ENCODE measurements at places on chromosomes 4 and X.

- no peak for DNase-seq
Measured at GRCh38 chrX:131704136-131704695, 160.3 kb downstream of the OR13H1 start.

DNA sequence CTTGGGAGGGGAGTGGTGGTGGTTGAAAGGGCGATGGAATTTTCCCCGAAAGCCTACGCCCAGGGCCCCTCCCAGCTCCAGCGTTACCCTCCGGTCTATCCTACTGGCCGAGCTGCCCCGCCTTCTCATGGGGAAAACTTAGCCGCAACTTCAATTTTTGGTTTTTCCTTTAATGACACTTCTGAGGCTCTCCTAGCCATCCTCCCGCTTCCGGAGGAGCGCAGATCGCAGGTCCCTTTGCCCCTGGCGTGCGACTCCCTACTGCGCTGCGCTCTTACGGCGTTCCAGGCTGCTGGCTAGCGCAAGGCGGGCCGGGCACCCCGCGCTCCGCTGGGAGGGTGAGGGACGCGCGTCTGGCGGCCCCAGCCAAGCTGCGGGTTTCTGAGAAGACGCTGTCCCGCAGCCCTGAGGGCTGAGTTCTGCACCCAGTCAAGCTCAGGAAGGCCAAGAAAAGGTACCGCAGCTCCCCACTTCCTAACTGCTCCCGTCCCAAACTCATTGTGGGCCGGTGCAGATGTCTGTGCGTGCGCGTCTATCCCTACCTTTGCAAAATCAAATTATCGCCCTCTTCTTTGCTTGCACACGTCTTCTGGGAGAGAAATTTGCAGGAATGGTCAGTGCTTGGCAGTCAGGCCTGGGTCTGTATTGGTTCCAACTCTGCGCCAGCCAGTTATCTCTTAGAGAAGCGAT is 533 bp downstream of the IL15 start:
- DNase-seq, result peak; percentile 14

- DNase-seq, result no peak
Measured at GRCh38 chr4:98204236-98204553, 57.0 kb upstream of the RAP1GDS1 start.

GRCh38 chr4:40471923-40472322 is 136.8 kb downstream of the CHRNA9 start:
- no peak for DNase-seq

DNA sequence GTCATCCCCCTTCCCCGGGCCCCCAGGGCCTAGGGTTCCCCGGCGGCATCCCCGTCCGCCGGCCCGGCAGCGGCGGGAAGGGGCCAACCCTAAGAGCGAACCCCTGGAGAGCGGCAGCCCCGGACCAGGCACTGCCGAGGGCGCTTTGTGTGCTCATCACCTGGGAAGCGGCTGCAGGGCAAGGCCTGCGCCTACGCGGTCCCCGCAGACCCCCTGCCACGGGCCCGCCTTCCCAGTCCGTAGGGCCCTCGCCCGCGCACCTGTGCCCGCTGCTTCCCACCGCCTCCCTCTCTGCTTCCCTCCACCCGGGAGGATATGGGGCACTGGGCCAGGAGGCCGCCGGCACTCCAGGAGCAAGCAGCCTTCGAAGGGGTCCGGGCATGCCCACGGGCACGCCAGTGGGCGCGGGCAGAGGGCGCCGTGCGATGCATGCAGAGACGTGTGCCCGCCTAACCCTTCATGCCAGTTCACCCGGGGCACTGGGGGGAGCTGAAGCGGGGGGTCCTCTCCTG is 2.6 kb downstream of the FLNA start:
- no peak for DNase-seq

- DNase-seq, result no peak
Measured at GRCh38 chrX:13271511-13271910, 48.3 kb downstream of the ATXN3L start.

GRCh38 chr4:157898836-157899605 is 273.8 kb downstream of the GASK1B start:
- DNase-seq, result no peak

DNA sequence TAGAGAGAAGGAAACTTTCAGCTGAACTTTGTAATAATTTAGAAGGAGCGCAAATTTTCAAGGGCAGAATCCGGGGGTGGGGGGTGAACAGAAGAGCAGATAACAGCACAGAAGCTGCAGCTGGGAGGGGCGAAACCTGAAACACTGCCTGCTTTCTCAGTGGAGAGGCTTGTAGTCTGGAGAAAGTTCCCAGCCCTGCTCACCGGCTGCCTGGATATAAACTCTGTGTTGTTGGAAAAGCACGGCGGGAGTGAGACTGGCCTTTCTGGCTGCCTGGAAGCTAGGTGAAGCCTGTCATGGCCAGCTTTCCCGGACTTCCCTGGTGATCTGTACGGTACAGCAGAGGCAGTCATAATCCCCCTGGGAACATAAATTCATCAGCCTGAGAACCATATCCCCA is 1352.1 kb upstream of the DIAPH2 start:
- DNase-seq, result no peak

DNA sequence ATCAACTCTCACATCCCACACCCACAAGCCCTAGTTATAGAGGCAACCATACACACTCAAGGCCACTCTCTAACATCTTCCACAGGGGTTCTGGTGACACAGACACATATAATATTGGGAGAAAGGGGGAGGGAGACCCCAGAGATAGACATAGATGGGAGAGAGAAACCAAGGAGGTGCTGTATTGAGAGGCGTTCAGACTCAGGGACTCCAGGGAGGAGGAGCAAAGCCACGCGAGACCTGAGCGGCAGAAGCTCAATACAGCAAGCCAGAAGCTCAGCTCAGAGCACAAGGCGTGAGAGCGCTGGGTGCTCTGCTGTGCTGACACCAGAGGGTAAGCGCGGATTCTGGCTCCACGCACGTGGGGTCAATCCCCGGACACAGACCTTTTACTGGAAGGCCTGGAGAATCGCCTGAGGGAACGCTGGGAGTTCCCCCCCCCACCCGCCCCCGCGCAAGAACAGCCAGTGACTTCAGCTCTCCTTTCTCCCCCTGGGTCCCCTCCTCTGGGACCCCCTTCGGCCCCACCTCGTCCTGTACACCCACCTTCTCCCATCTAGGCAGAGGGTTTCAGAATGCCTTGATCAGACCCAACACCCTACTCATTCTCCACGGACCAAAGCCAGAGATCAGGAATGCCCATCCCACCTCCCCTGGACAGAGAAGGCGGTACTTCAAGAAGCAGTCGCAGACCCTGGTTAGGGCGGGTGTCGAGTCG is 8.7 kb downstream of the MSX1 start:
- DNase-seq, result no peak

GRCh38 chr4:112516066-112516470 is at the start of gene NEUROG2:
TSS of gene NEUROG2 (minus strand) at chr4:112516180. CDS start at chr4:112515475, 705 bp downstream.
- DNase-seq, result no peak

DNA sequence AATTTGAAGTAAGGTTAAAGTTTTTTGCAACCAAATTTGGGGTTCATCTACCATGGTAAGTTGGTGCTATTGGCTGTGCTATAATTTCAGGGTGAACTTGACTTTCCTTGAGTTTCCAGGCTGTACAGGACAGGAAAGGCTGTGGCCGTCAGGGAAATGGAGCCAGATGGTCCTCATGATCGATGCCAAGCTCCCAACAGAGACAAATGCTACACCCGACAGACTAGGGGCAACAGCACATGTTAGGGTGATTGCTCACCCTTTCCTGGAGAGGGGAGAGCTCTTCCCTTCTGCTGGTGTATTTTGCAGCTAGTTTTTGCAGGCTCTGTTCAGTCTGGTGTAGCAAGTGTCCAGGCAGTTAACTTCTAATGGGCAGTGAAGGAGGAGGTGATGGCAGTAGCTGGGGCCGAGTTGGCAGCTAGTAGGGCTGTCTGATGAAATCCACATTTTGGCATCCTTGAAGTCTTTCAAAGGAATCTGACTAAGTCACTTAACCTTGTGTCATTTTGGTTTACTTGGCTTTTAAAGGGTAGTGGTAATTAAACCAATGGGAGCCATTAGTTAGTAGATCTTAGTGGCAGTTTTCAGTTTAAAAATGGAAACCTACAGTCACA is 47.8 kb downstream of the GAB1 start:
- DNase-seq, result no peak

DNA sequence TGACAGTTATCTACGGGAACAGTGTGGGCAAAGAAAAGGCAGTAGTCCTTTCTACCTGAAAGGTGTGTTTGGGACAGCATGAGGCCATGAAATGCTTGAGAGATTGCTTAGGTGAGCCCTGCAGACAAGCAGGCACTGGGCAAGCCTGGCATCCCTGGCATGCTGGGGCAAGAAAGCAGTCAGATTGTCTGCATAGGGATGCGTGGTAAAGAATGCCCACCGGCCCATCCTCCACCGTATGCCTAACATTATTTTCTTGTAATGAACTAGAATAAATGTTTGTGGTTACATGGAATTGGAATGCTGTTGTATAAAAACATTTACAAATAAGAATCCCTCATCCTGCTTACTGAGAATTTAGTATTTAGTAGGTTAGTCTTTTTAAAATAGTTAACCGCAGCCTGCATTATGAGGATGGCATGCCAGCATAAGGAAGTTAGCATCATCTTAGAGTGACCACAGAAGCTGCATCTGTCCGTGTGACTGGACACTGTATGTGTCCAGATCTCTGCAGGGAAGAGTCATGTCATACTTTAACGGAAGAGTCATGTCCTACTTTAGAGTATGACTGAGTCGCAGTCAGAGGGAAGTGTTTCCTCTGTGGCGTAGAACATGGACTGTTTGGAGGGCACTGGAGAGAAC is 18.9 kb downstream of the ZBTB49 start:
- DNase-seq, result no peak

DNA sequence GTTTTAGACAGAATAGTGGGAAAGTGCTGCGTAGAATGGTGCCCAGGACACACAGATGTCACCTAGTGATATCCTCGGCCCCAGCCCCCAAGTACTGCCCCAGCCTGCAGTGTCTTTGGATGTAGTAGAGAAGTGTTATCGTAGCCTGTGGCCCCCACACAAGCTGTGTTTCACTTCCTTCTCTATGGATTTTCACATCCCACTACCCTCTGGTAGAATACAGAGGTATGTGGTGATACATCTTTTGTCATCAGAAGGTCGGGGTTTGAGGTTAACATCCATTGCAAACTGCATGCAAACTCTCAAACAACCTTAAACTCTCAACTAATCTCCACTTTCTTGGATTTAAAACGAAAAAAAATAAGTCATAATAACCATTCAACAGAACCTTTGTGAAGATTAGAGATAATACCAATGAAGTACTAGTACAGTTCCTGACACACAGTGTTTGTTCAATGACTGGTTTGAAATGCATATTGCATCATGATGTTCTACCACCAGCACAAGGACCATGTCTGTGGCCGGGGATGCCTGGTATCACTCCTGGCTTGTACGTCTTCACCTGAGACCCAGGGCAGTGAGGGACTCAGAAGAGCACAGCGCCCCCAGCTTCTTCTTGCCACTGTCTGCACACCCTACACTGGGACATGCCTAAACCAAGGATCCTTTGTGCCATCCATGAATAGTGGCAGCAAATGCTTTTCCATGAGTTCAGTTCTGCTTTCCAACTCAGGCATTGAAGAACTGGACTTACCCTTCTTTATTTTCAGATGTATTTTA is 267.3 kb downstream of the DCTD start:
- DNase-seq, result no peak

- no peak for DNase-seq
Measured at GRCh38 chr4:186840771-186841301, 117.2 kb upstream of the FAT1 start.

GRCh38 chr4:78599931-78600375 is 48.4 kb downstream of the ANXA3 start:
- DNase-seq, result no peak

- DNase-seq, result no peak
Measured at GRCh38 chrX:33721927-33722326, 410.2 kb downstream of the FAM47A start.

GRCh38 chr4:155208258-155209054 is at the start of gene NPY2R:
TSS of gene NPY2R (plus strand) at chr4:155208636. CDS start at chr4:155213940, 5,304 bp downstream.
- no peak for DNase-seq

GRCh38 chr4:75015627-75016026 is 82.7 kb downstream of the PARM1 start:
- DNase-seq, result no peak

GRCh38 chr4:74608151-74608949 is 163.4 kb downstream of the AREG start:
- no peak for DNase-seq

- DNase-seq, result no peak
Measured at GRCh38 chr4:40685300-40685699, 55.6 kb upstream of the RBM47 start.

GRCh38 chr4:2085496-2085901 is 26.4 kb downstream of the NAT8L start:
- no peak for DNase-seq

DNA sequence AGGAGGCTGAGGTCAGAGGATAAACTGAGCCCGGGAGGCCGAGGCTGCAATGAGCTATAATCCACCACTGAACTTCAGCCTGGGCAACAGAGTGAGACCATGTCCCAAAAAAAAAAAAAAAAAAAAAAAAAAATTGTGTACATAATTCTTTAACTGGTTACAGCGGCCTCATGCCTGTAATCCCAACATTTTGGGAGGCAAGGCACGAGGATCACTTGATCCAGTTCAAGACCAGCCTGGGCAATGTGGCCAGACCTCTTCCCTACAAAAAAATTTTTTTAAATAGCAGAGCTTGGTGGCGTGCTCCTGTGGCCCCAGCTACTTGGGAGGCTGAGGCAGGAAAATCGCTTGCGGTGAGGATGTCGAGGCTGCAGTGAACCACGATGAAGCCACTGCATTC is 9.3 kb downstream of the KLHL15 start:
- DNase-seq, result no peak

DNA sequence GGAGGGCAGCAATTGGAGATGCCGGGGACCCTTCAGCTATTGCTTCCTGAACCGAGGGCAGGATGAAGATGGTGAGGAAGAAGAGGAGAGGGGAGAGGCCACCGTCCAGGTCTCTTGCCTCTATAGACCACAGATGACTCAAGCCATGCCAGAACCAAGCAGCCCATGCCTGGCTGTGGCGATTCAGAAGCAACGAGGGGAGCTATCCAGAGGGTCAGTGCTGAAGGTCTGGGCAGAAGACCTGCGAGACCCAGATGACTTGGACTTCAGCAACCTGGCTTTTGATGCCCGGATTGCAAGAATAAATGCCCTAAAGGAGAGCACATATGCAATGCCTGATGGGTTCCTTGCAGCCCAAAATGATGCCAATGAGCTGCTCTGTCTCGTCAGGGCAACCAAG is 70.2 kb upstream of the PRPS2 start:
- no peak for DNase-seq

DNA sequence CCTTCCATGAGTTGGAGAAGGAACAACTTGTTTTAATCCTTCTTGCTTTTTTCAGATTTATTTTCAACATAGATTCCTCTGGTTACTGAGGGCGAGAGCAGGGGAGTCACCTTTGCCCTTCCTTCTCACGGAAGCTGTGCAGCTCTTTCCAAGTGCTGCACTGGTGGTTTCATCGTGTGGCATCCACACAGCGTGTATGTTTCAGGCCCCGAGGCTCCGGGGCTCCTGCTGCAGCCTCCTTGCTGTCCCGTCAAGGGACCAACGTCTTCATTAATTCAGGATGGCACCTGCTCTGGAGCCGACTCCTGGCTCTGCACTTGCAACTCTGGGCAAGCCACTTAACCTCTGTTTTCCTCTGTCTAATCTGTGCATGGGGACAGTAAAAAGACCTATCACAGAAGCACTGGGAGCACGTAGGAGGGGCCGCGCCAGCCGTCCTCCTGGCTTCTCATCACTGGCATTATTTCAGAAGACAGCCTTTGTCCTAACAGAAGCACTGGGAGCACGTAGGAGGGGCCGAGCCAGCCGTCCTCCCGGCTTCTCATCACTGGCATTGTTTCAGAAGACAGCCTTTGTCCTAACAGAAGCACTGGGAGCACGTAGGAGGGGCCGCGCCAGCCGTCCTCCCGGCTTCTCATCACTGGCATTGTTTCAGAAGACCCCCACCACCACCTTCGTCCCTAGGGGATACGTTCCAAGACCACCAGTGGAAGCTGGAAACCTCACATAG is 117.8 kb upstream of the NKX1-1 start:
- DNase-seq, result no peak

GRCh38 chr4:14196131-14196530 is 568.6 kb upstream of the BOD1L1 start:
- no peak for DNase-seq

Data from stimulated activated CD4-positive, alpha-beta T cell treated with anti-CD3 and anti-CD28 coated beads, Interleukin-4, amount 100 ng/mL, for 4 hours (primary cell).